ENCODE measurements at places on chromosomes 11 and 22. TPM values are rescaled to one million over a fixed set of nuclear protein-coding genes. Genes with fewer than 3 reads are reported as not detected.

Gene KCNK7
- 0.09 TPM for total RNA-seq

Gene PKDREJ
- total RNA-seq = 0.09 TPM

Gene AHNAK
- total RNA-seq = 737 TPM

Gene PRDM10
- total RNA-seq = 8.0 TPM

All from fibroblast of the aortic adventitia (primary cell).